CD8-positive, alpha-beta memory T cell (primary cell): ENCODE measurements at places on chromosomes 1 and 21. TPM values are rescaled to one million over a fixed set of nuclear protein-coding genes. Genes with fewer than 3 reads are reported as not detected.
A peak's percentile ranks its signal among the peaks of the same experiment; 100 is the strongest.

The CORT gene
- not detected for total RNA-seq

The IFI44L gene
- 1.4 TPM for total RNA-seq

- DNase-seq: no peak
Observed at GRCh38 chr21:37380349-37381323, 14.1 kb downstream of the DYRK1A start.

DNA sequence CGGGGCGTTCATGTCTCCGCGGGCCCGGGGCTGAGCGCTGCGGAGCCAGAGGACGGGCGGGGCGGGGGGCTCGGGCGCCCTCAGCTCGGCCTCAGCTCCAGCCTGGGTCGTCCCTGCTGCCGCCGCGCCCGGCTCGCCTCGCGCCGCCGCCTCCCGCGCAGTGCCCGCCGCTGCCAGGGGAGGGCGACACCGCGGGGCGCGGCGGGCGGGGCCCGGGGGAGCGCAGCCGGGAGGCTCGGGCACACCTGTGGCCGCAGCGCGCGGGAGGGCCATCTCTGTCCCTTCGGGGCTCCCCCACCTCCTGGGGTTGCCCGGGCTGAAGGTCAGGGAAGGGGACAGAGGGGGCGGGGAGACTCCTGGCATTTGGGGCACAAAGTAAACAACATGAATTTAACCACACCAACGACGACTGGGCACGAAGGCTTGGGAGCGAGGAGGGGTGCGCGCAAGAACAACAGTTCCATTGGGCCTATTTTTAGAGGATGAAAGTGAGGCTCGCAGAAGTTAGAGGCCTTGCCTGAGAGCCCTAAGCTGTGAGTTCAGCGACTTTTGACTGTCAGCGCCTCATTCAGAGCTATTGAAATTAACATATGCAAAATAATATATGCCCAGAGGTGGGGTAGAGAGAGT is at the start of gene FAM131C:
Gene FAM131C, minus strand, starts transcription at position 162 of the 630 bp plus-strand sequence. CDS start 209 bp downstream, outside the sequence.
- DNase-seq: peak; percentile 33

The NBPF3 gene
- 5.5 TPM for total RNA-seq

DNA sequence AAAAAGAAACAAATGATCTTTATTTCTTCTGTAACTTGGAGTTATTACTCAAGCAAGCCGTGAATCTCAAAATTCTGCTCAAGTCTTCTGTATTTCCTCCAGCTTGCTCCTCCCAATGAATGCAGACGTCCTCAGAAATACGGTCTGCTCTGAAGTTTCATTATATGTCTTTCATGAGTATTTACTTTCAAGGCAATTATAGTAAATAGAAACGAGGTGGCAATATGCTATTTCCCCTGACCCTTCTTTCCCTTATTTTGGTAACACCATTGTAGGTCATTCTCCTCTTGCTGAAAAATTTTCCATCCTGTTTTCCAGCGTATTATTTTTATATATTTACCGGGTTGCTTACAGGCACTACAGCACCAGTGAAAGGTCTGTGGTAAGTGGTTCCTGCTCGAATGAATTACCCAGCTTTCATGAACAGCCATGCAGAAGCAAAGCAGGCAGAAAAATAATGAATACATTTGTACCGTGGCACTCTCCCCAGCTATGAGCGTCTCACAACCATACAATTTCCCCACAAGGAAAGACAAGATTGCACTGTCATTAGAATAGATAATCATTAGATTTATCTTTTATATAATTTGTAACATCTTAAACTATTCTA is 350.9 kb upstream of the PKN2 start:
- no peak for DNase-seq

- DNase-seq: no peak
Observed at GRCh38 chr21:43347461-43348169, 79.3 kb downstream of the SIK1 start.

The PLPP3 gene
- 0.24 TPM for total RNA-seq

The TNNT2 gene
- not detected for total RNA-seq
